ENCODE measurements at places on chromosomes 2 and 18. TPM values are rescaled to one million over a fixed set of nuclear protein-coding genes. Genes with fewer than 3 reads are reported as not detected.

Gene LOXL3
- total RNA-seq = 3.6 TPM

Gene DSG4
- total RNA-seq = not detected

Gene POMC
- total RNA-seq = 8.0 TPM

Gene NEU2
- not detected for total RNA-seq

Gene SLC14A1
- 6.0 TPM for total RNA-seq

Gene ELOA2
- not detected for total RNA-seq

Gene ZSWIM2
- not detected for total RNA-seq

Gene SAG
- total RNA-seq = 0.02 TPM

Gene ANKRD30B
- total RNA-seq = not detected

Gene PRKRA
- total RNA-seq = 75.2 TPM

Gene AQP12B
- not detected for total RNA-seq

Gene EVX2
- total RNA-seq = not detected

Gene NT5DC4
- total RNA-seq = 1.2 TPM

Gene MARCO
- total RNA-seq = not detected

Gene RUFY4
- 0.84 TPM for total RNA-seq

Gene STEAP3
- total RNA-seq = 0.17 TPM

Gene BCL11A
- 1.00 TPM for total RNA-seq

All from activated T-cell treated with anti-CD3 and anti-CD28 coated beads, Interleukin-2, amount 50 U/mL, for 72 hours (primary cell).